ENCODE measurements at places on chromosomes 4 and X.

GRCh38 chr4:101156619-101157310 lies 190.6 kb downstream of the PPP3CA start:
- no peak for DNase-seq

DNA sequence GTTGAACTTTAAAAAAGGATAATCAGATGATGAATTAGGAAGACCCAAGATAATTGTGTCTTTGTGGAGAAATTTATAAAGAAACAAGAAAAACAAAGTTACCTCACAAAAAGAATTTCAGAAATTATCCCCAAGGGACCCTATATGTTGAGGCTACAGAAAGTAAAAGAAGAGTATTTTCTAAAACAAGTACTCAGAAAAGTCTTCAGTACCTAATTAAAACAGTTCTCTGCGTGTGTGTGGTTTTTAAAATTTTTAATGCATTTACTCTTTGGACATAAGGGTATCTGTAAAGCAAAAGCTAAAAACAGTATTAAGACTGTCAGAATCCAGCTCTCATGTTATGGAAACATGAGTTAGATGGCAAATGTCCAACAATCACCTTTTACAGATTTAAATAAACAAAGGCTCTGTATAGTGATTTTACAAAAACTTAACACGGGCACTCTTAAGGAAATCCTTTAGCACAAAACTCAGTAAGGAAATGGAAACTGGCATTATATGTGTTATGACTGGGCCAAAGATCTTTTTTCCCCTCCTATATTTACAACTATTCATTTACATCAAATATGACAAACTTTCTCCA lies 187.5 kb downstream of the NSUN7 start:
- no peak for DNase-seq

DNA sequence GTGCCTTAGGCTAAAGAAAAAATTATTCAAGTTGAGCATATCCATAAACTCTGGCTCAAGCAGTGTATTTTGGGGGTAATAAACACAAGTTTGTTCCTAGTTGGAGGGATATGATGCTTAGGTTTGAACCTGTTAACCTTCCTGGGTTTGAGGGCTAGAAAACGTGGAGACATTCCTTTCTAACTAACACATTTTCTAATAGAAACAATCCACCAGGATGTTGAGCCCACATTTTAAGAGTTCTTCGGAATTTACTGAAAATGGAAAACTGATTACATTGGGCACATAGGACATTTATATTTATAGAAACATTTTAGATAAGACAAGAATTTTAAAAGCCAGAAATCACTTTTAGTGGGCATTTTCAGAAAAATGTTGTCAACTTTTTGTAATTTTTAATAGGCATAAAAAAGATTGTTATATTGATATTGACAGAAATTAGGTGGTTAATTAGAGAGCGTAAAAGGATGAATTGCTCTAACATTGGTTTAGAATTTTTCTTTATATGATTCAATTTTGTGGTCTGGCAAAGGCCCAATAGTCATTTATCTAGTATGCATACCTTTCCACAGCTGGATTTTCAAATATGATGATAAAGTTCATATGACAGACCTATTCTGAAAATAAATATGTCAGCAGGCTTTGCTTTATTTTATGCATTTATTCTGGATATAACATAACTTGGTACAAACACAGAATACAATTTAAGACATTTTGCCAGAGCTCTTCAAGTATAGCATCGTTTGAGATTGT lies 49.2 kb downstream of the CEP44 start:
- DNase-seq: no peak

DNA sequence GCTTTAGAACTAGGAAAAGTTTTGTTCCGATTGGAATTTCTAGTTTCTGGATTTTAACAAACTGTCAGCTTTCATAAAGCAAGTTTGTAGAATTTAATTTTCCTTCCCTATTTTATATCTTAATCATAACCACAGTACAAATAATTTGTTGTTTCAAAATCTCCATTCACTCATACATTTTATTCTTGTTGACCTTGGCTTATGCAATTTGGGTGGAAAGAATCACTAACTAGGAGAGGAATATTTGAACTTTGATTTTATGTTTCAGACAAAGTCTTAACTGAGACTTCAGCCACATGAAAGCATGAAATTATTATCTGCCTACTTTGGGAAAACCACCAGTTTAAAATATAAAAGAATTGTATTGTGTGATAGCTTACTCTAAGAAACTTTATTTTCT lies 427.9 kb downstream of the SPRY1 start:
- DNase-seq: no peak

DNA sequence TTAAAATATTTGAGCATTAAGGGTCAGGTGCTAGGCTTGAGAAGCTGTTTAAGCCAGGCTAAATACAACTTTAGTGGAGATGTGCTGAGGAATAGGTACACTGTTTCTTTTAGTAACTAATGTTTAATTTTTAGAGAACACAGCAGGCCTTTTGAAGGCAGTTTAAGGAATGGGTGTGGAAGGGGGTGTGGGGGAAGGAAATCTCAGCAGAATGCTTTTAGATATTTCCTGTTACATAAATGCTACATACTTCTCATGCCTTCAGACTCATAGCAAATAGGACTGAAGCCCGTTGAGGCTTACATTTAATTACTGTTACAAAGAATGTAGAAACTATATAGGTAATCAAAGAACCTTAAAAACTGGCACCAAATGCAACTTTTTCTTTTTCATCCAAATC lies 66.3 kb downstream of the WWC2 start:
- peak; percentile 69 for DNase-seq

- no peak for DNase-seq
Measured at GRCh38 chr4:73727685-73728084, 12.7 kb upstream of the CXCL8 start.

GRCh38 chrX:46234775-46235174 lies 310.4 kb downstream of the ZNF674 start:
- DNase-seq: no peak

GRCh38 chr4:188554413-188554812 lies 415.2 kb downstream of the TRIML1 start:
- no peak for DNase-seq

GRCh38 chr4:38534344-38535045 lies 129.5 kb upstream of the KLF3 start:
- DNase-seq: no peak

GRCh38 chrX:131979116-131979515 lies 44.0 kb upstream of the STK26 start:
- no peak for DNase-seq

- DNase-seq: peak; percentile 86
Measured at GRCh38 chrX:18994713-18995112, 10.8 kb upstream of the PHKA2 start.

DNA sequence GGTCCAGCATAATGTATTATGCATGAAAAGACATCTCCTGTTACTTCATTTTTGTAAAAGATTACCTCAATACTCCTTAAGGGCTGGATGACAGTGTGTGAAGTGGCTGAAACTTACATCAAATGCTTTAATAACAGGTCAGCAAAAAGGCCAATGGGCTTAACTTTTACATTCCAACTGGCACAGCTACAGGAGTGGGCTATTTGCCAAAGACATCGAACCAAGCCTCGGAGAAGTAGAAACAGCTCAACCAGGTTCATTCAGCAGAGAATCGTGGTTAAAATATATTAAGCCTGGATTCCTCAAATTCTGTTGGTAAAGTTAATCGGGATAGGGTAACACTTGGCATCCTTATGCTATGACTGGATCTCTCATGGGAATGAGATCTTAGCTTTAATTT lies 639.7 kb downstream of the TRIML1 start:
- DNase-seq: peak; percentile 37

DNA sequence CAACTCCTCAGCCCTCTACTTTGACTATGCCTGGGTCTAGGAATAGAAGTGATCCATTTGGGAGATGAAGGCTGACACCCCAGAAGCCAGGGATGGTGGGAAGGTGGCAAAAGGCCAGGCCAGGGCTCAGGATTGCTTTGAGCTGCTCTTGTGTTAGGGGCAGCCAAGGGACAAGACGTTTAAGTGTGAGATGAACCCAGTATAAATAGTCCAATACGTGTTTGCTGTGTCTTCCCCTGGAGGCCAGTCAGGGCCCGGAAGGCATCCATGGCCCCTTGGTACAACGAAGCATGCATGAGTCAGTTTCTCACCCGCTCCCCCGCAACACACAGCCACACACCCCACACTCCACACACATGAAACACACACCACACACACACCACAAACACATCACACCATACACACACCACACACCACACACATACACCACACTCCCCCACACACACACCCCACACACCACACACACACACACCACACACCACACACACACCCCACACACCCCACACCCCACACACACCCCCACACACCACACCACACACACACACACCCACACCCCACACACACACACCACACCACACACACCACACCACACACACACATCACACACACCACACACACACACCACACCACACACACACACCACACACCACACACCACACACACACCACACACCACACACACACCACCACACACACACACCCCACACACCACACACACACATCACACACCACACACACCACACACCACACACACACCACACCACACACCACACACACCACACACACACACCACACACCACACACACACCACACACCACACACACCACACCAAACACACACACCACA lies 5.1 kb downstream of the STARD8 start:
- DNase-seq: no peak

GRCh38 chrX:152847281-152847680 lies 16.4 kb downstream of the NSDHL start:
- DNase-seq: peak; percentile 3
